ENCODE measurements at places on chromosomes 3 and 15. TPM values are rescaled to one million over a fixed set of nuclear protein-coding genes. Genes with fewer than 3 reads are reported as not detected.

The MGLL gene
- total RNA-seq, result 60.1 TPM

The POPDC2 gene
- 0.26 TPM for total RNA-seq

The FAM81A gene
- total RNA-seq, result 0.33 TPM

The LPP gene
- 89.6 TPM for total RNA-seq

The PROS1 gene
- 48.8 TPM for total RNA-seq

The ZDHHC3 gene
- total RNA-seq, result 53.2 TPM

The SAMMSON gene
- total RNA-seq, result under 0.01 TPM

Measured in fibroblast of lung (primary cell).